Thoracic aorta (tissue), 2 donors: ENCODE measurements at places on chromosomes 6 and 20.

DNA sequence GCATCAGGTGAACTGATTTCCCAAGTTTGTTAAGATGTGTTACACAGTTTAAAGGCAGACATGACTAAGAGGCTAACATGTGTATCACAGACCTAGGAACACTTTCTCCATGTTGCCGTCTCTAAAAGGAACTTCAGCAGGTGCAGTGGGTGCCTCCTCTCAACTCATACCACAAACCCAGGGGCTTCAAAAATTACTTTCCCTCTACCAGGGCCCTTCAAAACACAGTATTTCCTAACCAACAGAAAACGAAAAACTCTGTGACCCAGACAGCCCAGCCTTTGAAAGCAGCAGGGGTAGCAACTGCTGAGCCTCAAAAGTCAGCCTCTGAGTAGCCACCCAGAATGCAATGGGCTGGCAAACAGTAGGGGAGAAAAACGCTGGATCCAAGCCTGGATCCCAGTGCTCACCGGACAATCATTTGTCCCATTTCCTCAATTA lies 28.5 kb downstream of the B4GALT5 start:
- no peaks in the 10 kb centered on the region for H3K36me3 ChIP-seq
- no peaks in the 10 kb centered on the region for H3K27me3 ChIP-seq
- H3K27ac ChIP-seq, result peak overlapping the region; percentile 3

DNA sequence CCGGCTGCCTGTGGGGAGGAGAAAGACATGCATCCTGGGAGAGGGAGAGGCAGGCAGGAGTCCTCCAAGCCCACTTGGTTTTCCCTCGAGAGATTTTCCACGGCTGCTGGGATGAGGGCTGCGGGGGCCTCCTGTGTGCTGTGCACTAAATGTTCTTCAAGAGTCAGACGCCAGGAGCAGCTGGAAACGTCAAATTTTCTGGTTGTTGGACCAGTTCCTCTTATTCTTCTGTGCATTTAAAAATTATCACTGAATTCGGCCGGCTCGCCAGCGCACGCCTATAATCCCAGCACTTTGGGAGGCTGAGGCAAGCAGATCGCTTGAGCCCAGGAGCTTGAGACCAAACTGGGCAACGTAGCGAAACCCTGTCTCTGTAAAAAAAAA lies 32.8 kb upstream of the NTSR1 start:
- H3K4me1 ChIP-seq, result no peaks in the 10 kb centered on the region
- H3K27ac ChIP-seq, result no peak overlapping the region
- no peaks in the 10 kb centered on the region for H3K36me3 ChIP-seq
- no peak for DNase-seq

- H3K27me3 ChIP-seq, result no peaks in the 10 kb centered on the region
- no peak for DNase-seq
- H3K4me3 ChIP-seq, result no peak overlapping the region
- H3K27ac ChIP-seq, result no peak overlapping the region
Measured at GRCh38 chr20:10793766-10794165, 120.0 kb upstream of the JAG1 start.

- H3K4me1 ChIP-seq, result peaks cover 30% of the 10 kb centered on the region
- H3K27ac ChIP-seq, result no peak overlapping the region
- no peaks in the 10 kb centered on the region for H3K27me3 ChIP-seq
- DNase-seq, result no peak
- no peaks in the 10 kb centered on the region for H3K36me3 ChIP-seq
Measured at GRCh38 chr20:51444467-51444866, 98.1 kb downstream of the NFATC2 start.

DNA sequence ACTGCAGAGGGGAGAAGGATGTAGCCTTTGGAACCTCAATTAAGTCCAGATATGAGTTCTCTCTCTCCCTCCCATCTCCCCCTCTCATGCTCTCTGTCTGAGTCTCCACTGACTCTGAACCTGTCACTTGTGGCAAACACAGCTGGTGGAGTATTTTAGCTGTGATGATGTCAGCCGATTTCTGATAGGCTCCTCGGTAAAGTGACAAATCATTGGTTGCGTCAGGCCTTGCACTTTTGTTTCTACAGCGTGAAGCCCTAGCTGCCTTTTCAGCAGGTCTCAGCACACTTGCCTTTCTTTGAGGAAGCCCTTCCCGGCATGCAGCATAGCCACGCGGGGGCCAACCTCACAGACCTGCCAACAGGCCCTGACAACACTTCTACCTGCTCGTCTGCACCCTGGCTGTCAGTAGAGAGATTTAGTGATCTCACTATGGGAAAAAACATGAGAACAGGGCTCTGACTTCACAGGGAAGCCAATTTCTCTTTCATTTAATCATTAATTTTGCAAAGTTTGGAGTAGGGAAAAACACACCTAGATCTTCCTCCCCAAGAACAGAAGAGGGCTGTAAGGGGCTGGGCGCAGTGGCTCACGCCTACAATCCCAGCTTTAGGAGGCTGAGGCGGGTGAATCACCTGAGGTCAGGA lies 84.4 kb downstream of the GMPR start:
- peaks cover 10% of the 10 kb centered on the region for H3K36me3 ChIP-seq
- DNase-seq, result peak; percentile 49
- H3K4me3 ChIP-seq, result peak overlapping the region; percentile 49
- peak overlapping the region; percentile 93 for H3K27ac ChIP-seq
